ENCODE measurements at places on chromosomes 5 and 9.
A peak's percentile ranks its signal among the peaks of the same experiment; 100 is the strongest.

- DNase-seq, result peak; percentile 28
These were observed 18.6 kb upstream of the NOTCH1 start for GRCh38 chr9:136564379-136564988.

DNA sequence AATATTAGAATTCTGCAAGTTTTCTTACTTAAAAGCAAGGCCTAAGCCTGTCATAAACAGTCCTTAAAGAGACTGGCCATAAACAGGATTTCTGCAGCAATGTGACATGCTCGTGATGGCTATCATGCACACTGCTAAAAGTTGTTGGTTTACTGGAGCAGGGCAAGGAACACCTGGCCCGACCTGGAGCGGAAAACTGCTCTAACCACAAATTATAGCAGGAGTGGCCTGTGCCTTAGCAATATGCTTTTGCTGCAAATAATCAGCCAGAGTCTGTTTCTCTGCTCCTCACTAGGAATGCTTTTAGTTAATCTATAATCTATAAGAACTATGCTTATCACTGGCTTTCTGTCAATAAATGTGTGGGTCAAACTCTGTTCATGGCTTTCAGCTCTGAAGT, 322.9 kb upstream of the RPS23 start:
- no peak for DNase-seq

GRCh38 chr9:92119586-92119985, 4.4 kb upstream of the SPTLC1 start:
- no peak for DNase-seq

DNA sequence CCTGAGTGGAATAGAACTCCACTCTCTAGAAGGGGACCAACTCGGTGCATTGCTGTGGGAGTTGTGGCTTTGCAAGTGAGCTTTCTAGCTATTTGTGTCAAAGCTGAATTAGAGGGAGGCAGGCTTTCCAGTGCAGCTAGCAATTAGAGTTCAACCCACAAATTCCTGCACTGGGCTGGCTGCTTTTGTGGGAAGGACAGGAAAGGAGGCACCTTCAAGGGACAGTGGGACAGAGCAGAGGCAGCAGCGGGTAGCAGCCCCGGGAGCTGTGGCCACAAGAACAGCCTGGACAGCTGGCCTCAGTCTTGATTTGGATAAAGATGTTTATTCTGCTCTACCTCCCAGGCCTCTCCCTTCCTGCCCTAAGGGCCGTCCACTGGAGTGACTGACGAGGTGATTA, 83.7 kb upstream of the SLIT3 start:
- DNase-seq, result no peak

DNA sequence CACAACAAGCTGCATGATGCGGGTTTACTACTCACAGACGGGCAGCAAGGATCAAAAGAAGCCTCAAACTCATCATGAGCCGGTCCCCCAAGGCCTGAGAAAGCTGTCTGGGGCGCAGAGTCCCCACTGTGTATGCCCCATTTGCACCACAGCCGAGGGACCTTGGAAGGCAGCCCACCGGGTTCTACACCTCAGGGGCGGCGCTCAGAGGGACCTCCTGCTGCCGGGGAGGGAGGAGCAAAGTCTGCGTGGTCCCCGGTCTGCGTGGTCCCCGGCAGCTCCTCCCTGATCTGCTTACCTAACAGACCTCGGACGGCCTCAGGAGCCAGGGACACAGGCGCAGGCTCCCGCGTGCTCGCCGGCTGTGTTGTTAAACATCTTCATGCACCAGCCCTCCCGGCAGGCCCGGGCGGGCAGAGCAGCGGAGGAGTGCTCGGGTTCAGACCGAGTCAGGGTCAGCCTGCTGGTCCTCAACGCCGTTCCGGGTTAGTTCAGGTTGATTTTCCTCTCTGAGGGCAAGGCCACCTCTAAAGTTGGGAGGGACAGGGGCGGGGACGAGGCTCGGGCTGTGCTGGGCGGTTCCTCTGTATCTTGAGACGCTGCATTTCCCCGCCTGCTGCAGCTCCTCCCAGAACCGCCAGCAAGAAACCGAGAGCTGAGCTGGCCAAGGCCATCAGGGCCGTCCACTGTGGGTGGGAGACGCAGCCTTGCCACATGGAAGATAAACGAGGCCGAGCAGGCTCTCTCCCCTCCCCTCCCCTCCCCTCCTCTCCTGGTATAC, 74.6 kb downstream of the MRPL36 start:
- no peak for DNase-seq

GRCh38 chr9:2087500-2088313, 72.6 kb downstream of the SMARCA2 start:
- DNase-seq, result peak; percentile 61

- DNase-seq, result peak; percentile 81
These were observed 3.0 kb upstream of the UBE2R2 start for GRCh38 chr9:33813712-33814641.

GRCh38 chr5:15938961-15939360, 240.6 kb downstream of the MARCHF11 start:
- DNase-seq, result peak; percentile 90

GRCh38 chr9:128068386-128069205, 564 bp downstream of the SLC25A25 start:
- no peak for DNase-seq

GRCh38 chr9:18451406-18451805, 22.5 kb upstream of the ADAMTSL1 start:
- DNase-seq, result peak; percentile 47

DNA sequence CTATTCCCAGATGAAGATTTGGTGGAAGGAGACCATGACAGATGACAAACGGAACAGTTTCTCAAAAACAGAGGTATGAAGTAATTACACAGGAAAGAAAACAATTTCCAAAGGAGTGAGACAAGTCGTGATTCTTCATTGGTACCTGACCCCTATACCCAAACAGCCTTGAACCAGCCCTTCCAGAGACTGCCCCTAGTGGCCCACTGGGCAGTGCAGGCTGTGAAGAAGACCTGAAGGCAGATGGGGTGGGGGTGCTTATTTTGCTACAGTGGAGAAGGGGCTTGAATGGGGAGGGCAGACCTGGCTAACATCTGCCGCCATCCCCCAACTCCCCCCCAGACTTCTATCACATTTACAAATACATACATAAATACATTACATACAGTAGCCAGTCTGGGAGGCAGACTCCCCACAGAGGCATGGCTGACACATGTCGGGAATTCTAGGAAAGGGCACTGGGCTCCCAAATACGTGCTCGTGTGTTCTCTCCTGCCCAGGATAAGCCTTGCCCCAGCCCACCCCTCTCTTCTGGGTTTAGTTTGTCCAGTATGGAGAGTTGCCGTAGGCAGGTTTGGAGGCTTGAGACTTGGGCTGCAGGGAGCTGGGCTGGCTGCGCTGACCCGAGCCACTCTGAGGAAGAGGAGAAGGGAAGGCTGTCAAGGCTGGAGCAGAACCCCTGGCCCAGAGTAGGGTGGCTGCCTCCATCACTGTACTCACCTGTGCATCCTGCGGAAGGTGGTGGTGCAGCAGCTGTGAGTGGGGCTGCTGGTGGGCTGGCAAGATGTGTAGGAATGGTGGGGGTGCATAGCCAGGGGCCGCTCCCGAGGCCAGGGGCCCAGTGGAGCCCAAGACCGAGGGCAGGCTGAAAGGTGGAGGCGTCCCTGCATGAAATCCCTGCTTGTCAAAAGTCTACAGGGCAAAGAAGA, 105.3 kb downstream of the UBE2R2 start:
- peak; percentile 20 for DNase-seq

- DNase-seq, result peak; percentile 42
These were observed 4.7 kb upstream of the C1QTNF2 start for GRCh38 chr5:160375166-160375565.

DNA sequence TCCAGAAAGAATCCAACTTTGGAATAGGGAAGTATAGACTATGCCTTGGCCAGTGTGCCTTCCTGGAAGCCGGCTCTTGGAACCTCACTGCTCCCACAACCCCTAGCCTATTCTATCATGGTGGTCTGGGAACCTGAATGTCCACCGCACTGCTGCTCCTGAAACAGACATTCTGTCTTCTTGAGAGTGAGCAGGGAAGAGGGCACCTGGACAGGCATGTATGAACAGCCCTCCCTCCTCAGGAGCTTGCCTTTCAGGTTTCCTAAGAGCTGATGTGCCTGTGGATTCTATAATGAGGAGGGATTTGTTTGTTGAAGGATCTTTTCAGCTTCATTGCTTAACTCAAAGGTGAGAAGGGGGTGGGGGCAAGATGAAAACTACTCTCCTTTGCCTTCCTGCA, 55.1 kb upstream of the XPA start:
- DNase-seq, result no peak

DNA sequence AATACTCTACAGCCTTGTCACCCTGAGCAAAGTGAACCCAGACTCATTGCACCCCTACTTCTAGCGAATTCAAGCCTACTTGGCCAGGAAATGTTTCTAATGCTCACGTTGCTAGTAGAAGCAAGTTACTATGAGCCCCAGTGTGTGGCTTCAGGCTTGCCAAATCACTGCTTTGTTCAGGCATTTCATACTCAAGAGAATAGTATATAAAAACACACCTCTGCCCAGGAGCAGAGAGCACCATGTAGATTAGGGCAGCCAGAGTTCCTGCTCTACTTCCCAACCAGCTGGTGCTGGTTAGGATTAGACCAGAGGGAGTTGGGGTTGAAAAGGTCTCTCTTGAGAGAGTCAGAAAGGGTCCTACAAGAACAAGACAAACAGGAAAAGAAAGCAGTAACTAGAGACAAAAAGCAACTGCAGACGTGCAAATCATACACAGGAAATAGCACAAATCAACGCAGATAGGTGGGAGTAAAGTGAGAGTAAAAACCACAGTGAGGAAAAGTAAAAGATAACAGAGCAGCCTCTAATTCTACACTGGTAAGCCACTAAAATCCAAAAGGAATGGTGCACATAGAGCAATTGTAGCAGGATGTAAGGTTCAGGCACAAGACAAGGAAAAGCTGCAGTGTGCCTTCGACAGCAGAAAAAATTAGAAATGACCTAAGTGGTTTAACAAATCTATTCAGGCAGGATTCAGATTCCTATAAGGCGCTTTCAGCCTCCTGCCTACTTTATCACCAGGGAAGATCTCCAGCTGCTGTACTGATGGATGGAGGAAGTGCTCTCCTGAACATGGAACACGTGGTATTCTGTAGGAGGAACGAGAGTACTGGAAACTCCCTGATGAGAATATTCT, 49.6 kb upstream of the KIF2A start:
- no peak for DNase-seq

DNA sequence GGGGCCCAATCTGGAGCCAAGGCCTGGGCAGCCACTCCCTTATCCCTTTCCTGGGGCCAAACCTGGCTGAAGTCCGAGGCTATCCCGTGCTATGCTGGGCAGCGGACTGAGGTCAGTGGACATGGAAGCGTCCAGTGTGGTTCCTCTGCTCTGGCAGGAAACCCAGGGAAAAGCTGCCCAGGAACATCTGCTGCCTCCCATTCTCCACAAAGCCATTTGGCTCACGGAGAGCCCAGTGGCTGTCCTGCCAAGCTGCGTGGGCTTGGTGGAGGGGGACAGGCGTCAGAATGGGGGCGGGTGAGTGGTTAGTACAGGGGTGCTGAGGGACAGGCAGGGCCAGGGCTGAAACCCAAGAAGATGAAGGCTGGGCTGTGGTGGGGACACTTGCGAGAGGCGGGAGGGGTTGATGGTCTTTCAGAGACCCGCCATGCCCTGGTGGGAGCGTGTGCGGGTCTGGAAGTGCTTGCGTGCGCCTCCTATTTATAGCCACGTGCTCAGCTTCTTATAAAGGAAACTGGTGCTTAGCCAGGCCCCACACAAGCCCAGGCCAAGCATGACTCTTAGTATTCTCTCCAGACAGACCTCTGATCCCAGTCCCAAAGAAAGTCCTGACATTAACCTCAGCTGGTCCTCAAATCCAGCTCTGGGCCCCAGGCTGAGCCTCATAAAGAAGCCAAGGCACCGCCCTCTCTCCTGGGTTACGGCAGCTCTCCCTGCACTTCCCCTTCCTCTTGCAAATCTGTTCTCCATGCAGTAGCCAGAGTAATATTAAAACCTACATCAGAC, 9.4 kb upstream of the SLC6A7 start:
- no peak for DNase-seq

DNA sequence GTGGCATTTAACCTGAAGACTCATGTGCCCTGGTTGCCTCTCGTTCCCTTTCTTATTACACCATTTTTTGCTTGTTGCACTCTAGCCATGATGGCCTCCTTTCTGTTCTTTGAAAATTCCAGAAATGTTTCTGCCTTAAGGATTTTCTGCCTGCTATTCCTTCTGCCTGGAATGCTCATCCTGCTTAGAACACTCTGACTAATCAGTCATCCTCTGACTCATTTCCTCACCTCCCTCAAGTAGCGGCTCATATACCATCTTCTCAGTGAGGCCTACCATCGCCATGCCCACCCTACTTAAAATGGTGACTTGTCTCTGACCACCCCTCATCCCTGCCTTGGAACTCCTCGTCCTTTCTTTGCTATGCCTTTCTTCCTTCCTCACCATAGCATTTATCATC, 68.8 kb downstream of the KIF4B start:
- peak; percentile 85 for DNase-seq

GRCh38 chr9:93922535-93922934, 32.6 kb downstream of the BARX1 start:
- DNase-seq, result no peak

GRCh38 chr9:114825126-114825795, 19.4 kb upstream of the TNFSF15 start:
- no peak for DNase-seq

DNA sequence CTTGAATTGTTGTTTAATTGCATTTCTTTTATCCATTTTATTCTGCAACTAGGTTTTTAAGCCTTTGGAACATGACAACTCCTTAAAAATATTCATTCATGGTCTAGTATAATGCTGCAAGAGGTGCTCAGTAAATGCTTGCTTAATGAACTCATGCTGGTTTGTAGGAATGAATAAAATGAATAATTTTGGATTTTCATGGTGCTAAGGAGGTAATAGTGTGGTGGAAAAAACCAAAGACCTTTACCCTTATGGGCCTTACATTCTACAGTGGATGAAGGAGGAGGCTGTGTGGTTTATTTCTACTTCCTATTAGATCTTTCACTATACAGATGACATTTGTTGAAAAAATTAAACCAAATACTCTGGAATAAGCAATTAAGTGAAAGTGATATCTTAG, 43.4 kb downstream of the LRRTM2 start:
- peak; percentile 29 for DNase-seq

GRCh38 chr5:92543201-92543600, 1037.8 kb downstream of the NR2F1-AS1 start:
- DNase-seq, result peak; percentile 62

GRCh38 chr5:154727361-154727760, 27.8 kb upstream of the LARP1 start:
- no peak for DNase-seq

GRCh38 chr5:172754596-172755356, 16.2 kb downstream of the DUSP1 start:
- DNase-seq, result no peak

DNA sequence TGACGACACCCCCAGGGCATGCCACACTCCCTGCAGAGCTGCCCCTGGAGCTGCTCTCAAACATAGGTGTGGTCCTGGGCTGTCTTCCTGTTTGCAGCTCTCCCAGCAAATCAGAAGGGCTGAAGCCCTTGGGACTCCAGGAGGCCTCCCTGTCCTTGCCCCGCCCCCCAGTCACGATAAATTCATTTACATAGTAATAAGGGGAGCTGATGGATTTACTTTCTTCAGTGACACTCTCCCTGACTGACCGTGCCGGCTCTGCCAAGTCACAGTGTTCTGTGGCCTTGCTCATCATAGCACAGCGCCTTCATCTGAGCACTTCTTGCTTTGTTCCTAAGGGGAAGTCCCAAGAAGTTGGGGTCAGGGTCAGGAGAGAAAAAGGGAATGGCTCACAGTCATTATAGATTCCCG, 121.4 kb downstream of the ENC1 start:
- no peak for DNase-seq
